RCC 7860 (cell line): ENCODE measurements at places on chromosomes 7 and 10.

- DNase-seq = no peak
These were observed 87.6 kb upstream of the AFAP1L2 start for GRCh38 chr10:114491933-114492332.

DNA sequence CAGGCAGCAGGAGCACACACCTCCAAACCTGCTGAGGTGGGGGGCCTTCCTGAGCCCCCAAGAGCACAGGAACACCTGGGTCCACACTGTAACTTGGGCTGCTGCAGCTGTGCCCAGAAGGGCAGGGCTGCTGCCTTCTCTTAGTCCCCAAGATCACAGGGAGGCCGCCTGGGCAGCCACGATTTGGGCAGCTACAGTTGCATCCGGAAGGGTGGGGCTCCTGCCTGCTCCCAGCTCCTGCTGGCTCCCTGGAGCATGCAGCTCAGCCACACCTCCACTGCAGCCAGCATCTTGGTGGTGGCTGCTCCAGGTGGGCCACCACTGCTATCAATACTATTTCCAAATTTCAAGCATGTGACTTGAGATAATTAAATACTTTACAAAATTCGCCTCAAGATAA lies 38.5 kb upstream of the AGMO start:
- DNase-seq = no peak

DNA sequence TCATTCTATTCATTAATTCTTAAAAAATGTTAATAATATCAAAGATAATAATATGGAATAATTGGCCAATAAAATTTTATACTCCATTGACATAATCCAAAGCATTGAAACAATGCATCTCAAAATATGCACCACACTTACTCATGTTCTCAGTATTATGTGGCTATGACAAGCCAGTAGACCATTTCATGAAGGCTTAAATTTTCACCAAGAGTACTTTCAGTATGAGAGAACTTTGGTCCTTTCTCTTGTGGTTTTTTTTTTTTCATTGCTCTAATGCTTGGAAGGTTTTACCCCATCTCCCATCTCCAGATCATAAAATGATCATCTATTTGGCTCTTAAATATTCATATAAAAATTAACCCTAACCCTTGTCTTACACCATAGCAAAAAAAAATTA lies 45.5 kb upstream of the TMEM140 start:
- no peak for DNase-seq

GRCh38 chr10:57867241-57867640 lies 400.5 kb downstream of the IPMK start:
- no peak for DNase-seq

DNA sequence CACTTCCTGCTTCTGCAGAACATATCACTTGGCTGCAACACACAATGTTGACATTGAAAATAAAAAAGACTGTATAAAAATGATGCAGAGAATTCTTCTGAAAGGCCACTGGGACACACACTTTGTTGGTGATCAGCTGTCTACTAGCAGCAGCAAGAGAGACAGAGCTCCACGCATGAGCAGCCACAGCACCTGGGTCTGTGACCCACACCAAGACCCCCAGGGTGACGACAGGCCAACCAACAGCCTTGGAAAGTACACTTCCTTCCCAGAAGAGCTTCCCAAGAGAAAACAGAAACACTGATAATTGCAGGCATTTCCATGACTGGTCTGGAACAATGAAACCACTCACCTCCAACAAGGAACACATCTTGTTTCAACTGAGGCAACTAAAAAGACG lies 239.0 kb downstream of the DIP2C start:
- DNase-seq = no peak
